ENCODE measurements at places on chromosomes 11 and 22. TPM values are rescaled to one million over a fixed set of nuclear protein-coding genes. Genes with fewer than 3 reads are reported as not detected.

Gene SAA4
- not detected for total RNA-seq

Gene FZD4
- 4.3 TPM for total RNA-seq

Gene C11orf65
- total RNA-seq: 0.41 TPM

Gene SCGB1D2
- total RNA-seq: not detected

Gene CST6
- total RNA-seq: not detected

Gene C11orf87
- total RNA-seq: not detected

Gene PRODH
- 34.3 TPM for total RNA-seq

Gene LUZP2
- 0.18 TPM for total RNA-seq

Gene FOLR2
- not detected for total RNA-seq

Gene DBX1
- total RNA-seq: 1.8 TPM

DNA sequence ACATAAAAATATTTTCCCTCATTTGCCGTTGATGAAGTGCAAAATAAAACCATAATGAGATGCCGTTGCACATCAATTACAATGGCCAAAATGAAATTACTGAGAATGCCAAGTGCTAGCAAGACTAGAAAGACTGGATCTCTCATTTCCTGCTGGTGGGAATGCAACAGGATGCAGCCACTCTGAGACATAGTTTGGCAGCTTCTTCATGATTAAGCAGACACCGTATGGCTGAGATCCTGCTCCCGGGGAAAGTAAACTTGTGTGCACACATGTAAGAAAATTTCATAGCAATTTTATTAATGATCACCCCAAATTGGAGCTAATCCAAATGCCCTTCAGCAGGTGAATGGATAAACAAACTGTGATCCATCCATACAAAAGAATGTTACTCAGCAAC is 1013.2 kb downstream of the TBC1D22A start:
- DNase-seq: no peak

DNA sequence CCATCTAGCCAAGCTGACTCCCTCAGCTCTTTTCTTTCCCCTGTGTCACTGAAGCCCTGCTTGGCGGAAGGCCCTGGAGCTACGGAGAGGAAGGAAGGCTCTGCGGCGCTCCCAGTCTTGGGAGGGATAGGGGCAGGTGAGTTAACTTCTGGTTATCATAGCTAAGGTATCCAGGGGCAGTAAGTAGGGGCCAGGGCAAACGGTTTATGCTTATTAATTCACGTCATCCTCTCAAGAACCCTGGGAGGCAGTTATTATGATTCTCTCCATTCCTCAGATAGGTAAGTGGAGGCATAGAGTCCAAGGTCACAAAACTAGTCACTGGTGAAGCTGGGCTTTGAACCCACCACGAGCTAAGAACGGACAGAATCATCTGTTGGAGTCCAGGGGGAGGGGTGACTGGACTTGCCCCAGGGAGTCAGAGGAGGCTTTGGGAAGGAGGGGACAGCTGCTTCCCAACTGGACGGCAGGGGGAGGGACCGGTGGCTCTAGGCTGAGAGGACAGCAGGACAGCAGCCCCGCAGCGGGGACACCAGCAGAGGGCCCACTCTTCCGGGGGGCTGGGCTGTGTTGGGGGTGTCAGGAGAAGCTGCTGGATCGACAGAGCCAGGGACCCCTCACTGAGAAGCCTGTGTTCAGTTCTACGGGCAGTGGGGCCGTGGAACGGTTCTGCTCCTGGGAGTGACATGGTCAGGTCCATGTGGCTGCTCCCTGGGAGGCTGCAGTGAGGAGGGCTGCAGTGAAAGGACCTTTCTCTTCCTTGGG is 3.5 kb downstream of the BAIAP2L2 start:
- peak; percentile 52 for DNase-seq

DNA sequence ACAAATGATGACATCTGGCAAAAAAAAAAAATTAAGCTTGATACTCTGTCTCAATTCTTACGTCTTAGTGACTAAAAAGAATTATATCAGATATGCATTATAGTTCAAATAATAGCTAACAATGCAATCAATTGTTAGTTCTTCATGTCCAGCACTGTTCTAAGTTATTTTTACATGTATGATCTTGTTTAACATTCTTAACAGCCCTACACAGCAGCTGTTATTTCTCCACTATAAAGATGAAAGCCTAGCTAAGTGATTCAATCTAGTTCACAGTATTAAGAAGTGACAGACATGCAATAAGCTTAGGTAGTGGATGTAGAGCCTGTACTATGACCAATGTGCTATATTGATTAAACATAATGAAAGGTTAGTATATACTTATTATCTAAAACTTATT is 4.1 kb downstream of the ZNF214 start:
- no peak for DNase-seq

DNA sequence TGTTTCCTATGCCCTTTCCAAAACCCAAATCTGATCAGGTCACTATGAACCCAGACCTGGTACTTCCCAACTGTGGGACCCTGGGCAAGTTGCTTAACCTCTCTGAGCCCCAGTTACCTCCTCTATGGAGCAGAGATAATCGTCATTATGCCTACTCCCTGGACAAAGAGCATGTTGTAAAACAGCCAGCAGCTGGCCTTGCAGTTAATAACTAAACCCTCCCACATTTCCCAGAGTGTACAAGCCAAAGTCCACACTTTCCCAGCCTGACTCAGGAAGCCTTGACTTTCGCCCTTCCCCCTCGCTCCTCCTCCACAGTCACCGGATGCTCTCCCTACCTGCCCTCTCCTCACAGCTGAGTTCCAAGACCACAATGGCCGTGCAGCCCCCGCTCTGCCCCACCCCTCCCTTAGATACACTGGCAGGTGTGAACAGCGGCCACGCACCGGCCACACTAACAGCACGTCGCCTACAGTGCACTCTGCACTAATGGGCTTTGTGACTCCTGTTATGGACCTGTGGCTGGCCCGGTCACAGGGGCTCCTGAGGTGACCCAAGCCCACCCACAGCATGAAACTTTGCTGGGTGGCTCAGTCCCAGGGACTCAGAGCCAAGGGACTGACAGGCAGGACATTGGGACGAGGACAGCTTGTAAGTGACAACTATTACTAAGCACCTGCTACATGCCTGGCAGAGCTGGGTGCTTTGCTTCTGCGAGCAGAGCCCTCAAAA is 15.6 kb upstream of the MFNG start:
- no peak for DNase-seq

- no peak for DNase-seq
Observed at GRCh38 chr11:105783216-105783615, 173.3 kb downstream of the GRIA4 start.

DNA sequence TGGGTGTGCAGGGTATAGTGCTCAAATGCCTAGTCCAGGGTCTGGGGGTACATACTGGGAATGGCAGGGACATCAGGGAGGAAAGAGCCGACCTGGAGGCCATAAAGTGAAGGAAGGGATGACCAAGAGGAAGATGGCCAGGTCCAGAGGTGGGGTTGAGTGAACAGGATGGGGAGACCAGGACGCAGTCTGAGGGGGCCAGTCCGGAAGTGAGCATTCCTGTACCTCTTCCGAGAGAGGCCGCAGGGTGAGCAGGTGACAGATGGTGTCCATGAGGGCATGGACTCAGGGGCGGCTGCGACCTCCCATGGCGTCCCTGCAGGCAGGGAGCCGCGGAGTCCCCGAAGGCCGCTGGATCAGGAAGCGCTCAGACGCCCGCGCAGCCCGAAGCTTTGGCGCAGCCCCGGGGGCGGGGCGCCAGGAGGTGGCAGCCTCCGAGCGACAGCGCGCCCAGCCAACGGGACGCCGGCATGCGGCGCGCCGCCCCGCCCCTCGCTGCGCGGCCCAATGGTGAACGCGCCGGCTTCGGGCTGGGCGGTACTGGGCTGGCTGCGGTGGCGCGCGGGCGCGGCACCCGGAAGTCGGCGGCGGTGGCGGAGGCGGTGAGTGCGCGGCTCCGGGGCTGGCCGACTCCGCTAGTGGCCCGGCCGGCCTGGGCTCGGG is at the start of gene TANGO2:
TANGO2 (plus strand) TSS at position 578 of the 663 bp plus-strand sequence. CDS start 15,689 bp downstream, outside the sequence.
- DNase-seq: peak; percentile 100

- DNase-seq: no peak
Observed at GRCh38 chr22:44663256-44663999, 38.6 kb upstream of the PRR5 start.

DNA sequence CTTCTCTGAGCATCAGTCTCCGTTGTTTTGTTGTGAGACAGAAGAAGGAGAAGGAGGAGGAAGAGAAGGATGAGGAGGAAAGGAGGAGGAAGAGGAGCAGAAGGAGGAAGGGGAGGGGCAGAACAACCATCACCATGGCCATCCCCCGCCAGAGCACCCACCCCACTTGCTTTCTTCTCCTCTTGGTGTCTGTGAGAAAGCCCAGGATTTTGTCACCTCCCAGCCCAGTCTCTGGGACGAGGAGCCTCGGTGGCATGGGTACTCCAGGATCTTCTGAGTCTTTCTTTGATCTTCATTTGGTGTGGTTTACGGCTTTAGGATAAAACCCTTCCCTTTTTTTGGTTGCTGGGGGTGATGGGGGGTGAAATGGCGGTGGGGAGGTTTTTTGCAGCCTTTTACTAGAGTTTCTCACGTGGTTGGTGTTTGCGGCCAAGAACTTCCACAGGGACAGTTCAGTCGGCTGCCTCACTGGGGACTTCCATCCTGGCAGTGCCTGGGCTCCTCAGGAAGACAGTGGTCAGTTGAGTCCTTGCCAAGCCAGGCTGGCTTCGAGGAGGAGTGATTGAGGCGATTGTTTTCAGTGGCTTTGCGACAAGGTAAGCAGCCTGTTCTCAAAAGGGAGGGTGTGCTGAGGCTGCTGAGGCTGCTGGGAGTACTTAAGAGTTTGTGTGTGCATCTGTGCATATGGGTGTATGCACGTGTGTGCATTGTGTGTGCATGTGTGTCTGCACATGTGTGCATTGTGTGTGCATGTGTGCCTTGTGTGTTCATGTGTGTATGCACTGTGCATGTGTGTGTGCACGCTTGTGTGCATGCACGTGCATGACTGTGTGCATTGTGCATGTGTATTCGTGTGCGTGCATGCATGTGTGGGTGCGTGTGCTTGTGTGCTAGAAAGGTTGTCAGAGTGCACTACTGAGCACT is 567.5 kb downstream of the TBC1D22A start:
- no peak for DNase-seq

- peak; percentile 100 for DNase-seq
Observed at GRCh38 chr11:9265211-9266131, at the start of gene DENND5A. TSS of gene DENND5A (minus strand) at chr11:9265350. CDS start at chr11:9265069, 281 bp downstream.

GRCh38 chr22:21593406-21594232 is 26.1 kb downstream of the UBE2L3 start:
- peak; percentile 75 for DNase-seq

- DNase-seq: peak; percentile 94
Observed at GRCh38 chr11:128776424-128777284, 82.8 kb downstream of the FLI1 start.

DNA sequence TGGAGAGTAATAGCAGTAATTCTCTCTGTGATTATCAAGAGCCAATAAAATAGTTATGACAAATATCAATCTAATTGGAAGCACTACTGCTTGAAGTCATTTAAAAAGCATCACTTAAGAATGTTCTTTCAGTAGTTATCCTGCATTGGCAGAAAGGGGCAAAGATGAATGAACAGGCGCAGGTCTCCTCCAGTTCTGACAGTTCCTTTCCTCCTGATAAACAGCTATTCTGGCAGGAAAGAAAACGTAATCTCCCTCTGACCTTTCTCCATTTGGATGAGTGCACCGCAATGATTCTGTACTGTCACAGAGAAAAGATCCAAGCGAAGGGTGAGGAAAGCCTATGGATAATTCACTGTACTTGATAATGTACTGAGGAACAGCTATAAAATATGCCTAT is 521.5 kb downstream of the LRRC4C start:
- no peak for DNase-seq

DNA sequence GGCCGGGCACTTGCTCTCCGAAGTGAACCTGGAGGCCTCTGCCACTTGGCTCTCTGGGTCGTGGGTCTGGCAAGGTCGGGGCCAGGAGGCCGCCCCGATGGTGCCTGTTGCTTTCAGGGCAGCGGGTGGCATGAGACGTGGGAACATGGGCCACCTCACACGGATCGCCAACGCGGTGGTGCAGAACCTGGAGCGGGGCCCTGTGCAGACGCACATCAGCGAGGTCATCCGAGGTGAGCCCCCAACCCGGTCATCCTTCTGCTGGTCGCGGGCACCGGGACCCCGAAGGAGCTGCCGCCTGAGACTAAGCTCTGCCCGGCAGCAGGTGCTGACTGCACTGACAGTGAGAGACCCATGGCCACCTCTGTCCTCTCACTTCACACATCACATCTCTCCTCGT is 40.0 kb downstream of the SBF1 start:
- no peak for DNase-seq

GRCh38 chr11:133776671-133777367 is 68.5 kb downstream of the SPATA19 start:
- DNase-seq: no peak

DNA sequence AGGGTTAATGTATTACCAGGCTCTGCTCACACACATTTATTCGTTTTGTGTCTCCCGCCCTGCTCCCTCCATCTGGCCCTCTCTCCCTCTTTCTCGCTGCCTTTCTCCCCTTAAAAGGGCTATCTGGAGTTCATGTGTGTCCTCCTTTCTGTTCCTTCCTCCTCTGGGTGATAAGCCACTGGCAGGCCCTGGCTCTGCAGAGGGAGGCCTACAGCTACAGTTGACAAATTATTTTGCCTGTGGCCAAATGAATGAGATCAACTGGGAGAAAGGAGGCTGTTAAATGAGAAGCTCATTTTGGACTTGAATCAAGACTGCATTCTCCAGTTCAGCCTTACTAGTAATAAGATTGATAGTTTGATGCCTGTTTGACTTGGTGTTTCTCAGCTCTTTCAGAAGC is 17.5 kb upstream of the OPCML start:
- no peak for DNase-seq

DNA sequence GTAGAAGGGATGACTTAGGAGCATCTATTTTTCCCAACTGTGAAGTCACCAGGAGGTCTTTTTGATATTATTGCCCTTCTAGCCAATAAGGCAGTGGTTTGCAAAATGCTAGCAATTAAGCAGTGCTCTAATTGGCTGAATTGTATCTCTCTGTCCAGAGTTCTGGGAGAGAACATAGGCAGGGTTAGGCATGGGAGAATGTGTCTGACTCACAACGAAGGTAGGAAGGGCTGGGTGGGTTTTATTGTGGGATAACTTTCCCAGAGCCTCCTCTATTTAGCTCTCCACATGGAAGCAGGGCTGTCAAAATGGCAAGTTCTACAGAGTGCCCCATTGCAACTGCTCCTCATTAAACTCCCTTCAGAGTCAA is 415.9 kb upstream of the CADM1 start:
- no peak for DNase-seq

DNA sequence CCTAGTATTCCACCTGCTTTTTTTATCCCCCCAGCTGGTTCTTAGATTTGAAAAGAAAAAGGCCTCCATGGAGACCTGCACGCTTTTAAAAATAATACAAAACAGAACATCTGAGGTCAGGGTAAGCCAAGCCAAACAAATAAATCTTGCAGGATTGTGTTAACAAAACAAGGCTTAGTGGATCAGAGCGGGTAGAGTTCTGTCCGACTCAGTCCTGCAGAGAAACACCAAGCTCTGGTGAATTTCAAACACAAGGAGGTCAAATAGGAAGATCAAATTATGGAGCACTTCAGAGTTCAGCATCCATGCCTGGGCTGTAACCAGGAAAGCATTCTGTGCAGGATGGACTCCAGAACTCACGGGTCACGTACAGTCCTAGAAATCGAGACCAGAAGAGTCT is 86.9 kb downstream of the SYN3 start:
- no peak for DNase-seq

- DNase-seq: no peak
Observed at GRCh38 chr11:123549926-123550917, 104.2 kb downstream of the SCN3B start.

GRCh38 chr11:70333261-70333660 is 62.8 kb downstream of the PPFIA1 start:
- DNase-seq: no peak

Measured in H7 (cell line).